Activated naive CD4-positive, alpha-beta T cell treated with anti-CD3 and anti-CD28 coated beads, Interleukin-2, amount 50 U/mL, for 72 hours (primary cell): ENCODE measurements at places on chromosomes 2 and 18. TPM values are rescaled to one million over a fixed set of nuclear protein-coding genes. Genes with fewer than 3 reads are reported as not detected.

The ABCG8 gene
- not detected for total RNA-seq

The GULP1 gene
- total RNA-seq: not detected

The NDUFB3 gene
- 128 TPM for total RNA-seq

The DSG4 gene
- total RNA-seq: not detected

The SERPINB10 gene
- not detected for total RNA-seq

The CFLAR gene
- 321 TPM for total RNA-seq

The RNF125 gene
- 12.0 TPM for total RNA-seq

The LRRC30 gene
- not detected for total RNA-seq

The CYP27C1 gene
- total RNA-seq: not detected
